ENCODE measurements at places on chromosomes 3 and 15. TPM values are rescaled to one million over a fixed set of nuclear protein-coding genes. Genes with fewer than 3 reads are reported as not detected.

DNA sequence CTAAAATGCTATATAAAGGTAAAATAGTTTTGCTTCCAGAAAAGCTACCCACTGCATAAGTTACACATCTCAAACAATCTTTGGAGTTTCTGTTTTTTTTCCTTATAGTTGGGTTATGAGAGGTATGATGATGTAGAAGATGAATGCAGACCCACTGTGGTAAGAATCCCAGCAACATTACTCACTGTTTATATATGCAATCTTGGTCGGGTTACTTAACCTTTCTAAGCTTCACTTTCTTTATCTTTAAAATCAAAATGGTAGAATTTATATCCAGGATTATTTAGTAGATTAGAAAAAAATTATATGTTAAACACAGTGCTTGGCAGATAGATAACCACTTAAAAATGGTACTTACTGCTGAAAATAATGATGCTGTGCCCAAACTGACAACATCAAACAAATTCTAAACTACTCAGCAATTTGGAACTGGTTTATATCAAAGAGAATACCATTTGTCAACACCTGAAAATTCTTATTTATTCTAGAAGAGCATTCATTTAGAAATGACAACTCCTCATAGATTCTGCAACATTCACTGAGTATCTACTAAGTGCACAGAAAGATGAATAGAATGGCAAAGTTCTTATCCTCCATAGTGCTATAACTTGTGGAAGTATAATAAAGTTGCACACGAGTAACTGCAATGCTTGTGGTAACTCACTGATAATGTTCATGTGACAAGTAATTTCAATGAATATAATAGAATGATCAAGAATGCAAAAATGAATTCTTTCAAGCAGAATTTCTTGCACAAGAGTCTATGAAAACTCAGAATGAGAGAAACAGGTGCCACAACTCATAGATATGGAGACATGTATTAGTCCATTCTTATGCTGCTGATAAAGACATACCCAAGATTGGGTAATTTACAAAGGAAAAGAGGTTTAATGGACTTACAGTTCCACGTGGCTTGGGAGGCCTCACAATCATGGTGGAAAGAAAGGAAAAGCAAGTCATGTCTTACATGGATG lies 129.0 kb upstream of the SLC7A14 start:
- no peak for DNase-seq

- DNase-seq, result no peak
Measured at GRCh38 chr3:126460381-126460780, 15.3 kb downstream of the ZXDC start.

- no peak for DNase-seq
Measured at GRCh38 chr15:63357061-63357460, 24.6 kb downstream of the CA12 start.

DNA sequence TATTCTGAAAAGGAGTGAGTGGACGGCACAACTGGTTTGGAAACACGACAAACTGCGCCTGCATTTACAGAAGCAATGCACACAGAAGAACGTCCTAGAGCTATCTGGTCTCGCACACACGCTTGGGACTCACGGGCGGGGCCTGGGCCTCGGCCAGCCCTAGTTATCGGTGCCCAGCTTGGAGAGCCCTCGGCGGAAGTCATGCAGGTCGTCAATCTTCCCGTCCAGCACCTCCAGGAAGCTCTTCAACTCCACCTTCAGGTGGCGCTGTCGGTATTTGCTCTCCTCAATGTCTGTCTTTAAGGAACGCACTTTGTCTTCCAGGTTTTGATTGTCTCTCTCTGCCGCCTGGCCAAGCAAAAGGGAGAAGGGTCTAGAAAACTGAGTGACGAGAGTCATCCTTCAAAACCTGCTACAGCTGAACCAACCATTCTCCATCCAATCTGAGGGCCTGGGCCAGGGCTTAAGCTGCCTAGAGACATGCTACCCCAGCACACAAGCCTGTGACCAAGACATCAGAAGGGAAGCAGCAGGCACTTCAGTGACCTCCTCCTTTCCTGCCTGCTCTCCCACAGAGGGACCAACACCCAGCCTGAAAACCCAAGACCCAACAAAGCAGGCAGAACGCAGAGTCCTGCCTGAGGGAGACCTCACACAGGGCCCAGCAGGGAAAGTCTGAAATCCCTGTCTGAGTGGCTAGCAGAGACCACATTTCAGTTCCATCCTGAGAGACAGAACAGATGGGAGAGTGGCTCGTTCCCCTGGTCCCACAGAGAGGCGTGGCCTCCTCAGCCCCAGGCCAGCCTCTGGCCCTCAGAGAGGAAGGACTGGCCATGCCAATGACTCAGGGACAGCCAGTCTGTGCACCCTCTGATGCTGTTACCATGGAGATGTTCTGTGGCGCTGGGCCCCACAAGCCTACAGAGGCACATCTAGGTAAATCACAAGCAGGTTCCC lies 40.4 kb downstream of the WHAMM start:
- peak; percentile 67 for DNase-seq

GRCh38 chr15:88512601-88513000 lies 33.9 kb downstream of the DET1 start:
- DNase-seq, result no peak

GRCh38 chr3:189455641-189456417 lies 175.4 kb upstream of the TP63 start:
- no peak for DNase-seq

DNA sequence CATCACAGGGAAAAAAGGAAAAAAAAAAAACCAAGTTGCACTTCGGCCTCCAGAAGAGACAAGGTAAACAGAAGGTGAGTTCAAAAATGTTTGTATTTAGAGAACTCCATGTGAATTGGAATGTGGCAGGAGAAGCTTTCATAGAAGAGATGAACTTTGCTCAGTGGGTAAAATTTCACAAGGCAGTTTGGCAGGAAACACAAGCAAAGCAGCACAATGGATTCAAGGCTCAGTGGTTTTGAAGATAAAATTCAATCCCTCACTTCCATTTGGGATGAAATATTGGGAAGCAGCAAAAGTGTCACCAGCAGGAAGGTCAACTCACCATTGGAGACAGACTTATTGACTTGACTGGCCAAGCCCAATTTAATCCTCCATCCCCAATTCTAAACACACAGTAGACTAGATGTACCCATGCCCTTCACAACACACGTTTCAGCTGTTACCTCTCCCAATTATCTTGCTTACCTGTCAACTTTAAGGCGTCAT lies 256.7 kb upstream of the ICE2 start:
- DNase-seq, result no peak

DNA sequence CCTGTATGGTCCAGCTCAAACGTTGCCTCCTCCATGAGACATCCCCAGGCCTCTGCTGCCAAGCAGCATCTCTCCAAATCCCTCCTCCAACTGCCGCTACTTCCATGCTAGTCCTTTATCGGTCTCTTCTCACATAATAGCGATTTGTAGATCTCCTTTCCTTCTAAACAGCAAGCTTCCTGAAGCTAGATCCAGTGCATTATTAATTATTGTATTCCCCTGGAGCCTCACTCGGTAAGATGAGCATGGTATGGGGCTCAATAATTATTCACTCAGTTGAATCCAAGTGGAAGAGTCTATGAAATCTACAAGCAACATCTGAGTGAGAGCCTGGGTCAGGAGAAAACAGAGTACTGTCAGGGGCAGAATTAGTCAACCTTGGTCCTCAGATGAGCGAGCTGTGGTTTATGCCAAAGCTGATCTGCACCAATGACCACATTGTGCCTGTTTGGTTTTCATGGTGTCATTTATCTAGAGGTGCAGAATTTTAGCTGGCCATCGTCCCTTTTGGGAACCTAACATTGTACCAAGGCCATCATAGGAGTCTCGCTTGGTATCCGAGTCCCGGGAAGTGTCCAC lies 93.8 kb upstream of the UBE2E1 start:
- no peak for DNase-seq

GRCh38 chr15:88269356-88270062 lies 13.0 kb upstream of the NTRK3 start:
- DNase-seq, result no peak

DNA sequence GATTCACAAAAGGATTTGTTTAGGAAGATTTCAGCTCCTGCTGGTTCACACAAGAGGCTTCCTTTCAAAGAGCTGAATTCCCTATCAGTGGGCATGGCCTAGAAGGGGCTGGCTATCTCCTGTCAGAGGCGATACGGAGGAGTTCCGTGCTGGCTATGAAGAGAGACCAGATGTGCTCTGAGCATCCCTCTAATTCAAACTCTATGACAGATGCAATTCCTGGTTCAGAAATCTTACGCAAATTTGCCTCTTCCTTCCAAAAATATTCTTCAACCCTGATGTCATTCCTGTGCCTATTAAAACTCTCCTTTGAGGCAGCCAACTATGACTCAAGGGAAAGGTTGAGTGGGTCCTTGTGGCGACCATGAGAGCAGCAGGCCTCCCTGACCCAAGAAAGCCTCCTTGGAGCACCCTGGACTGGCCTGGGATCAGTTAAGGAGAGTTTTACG lies 139.3 kb upstream of the HES1 start:
- no peak for DNase-seq

GRCh38 chr15:96292635-96293034 lies 37.9 kb upstream of the NR2F2 start:
- DNase-seq, result no peak

GRCh38 chr15:63250312-63250965 lies 27.0 kb upstream of the APH1B start:
- no peak for DNase-seq

- DNase-seq, result no peak
Measured at GRCh38 chr3:129822679-129823078, 70.8 kb downstream of the TMCC1 start.

DNA sequence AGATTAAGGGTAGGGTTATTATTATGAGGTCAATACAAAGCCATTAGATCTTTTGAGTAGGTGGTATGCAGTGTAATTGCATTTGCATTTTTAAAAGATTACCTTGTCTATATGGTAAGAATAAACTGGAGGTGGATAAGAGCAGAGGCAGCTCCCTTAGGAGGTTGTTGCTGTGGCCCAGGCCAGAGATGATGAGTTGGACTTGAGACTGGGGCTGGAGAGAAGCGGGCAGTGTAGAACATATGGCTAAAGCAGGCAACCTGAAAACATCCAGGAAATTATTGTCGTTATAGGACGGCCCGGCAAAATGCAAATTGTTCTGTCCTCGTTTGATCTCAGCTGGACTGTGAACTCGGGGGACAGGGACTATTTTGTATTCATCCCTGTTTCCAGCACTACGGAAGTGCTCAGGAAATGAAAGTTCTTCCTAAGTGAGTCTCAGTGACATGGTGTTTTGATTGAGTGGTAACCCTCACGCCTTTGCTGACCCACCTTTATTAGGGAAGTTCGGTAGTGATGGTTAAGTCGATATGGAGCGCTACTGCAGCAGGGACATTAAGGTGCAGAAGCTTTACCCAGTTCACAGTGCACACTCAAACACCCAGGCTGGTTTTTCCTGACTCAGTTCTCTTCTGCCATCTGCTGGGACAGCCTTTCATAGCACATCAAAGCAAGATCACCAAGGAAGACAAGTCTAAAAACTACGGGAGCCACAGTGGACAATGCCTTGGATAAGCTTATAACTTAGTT lies 27.2 kb upstream of the VPS33B start:
- peak; percentile 75 for DNase-seq

DNA sequence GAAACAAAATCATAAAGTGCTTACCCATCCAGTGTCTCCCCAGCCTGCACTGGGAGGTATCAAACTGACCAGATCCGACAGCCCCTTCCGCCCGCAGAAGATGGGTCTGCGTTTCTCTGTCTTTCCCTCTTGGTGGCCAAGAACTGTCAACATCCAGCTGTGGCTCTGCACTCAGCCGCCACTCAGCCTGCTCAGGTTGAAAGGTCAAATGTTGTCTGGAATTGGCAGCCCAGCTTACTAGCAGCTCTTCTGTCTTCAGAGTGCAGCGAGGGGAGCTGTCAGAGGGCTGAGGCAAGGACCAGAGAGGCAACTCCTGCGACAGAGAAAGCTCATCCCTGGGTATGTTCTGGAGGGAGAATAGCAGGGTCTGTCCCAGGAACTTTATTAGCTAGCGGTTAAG lies 45.4 kb downstream of the GOLGA6L2 start:
- no peak for DNase-seq

DNA sequence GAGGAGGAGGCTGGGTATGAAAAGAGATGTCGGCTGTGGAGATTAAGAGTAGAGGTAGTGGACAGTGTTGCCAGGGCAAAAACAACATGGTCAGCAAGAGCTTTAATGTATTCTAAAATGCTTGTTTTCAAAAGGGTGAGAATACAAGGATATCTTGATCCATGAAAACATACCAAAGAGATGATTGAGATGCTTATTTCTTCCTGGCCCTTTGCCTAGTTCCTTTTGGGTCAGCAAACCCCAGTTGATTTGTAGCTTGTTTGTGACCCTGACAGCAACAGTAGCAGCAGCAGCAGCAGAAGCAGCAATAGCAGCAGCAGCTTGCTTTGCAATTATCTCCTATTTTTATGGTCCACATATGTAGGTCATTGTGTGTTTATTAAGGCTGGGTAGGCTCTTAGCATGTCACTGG lies 337.3 kb downstream of the LPP start:
- no peak for DNase-seq

CD200 gene
- 1.9 TPM for polyA plus RNA-seq

CHRNA7 gene
- 1.5 TPM for polyA plus RNA-seq

CTSH gene
- 35.5 TPM for polyA plus RNA-seq

FBXO40 gene
- polyA plus RNA-seq, result not detected

PGBD4 gene
- polyA plus RNA-seq, result 1.9 TPM

NANOGP8 gene
- not detected for polyA plus RNA-seq

Data from CD4-positive, CD25-positive, alpha-beta regulatory T cell (primary cell).